ENCODE measurements at places on chromosomes 2 and 18.

DNA sequence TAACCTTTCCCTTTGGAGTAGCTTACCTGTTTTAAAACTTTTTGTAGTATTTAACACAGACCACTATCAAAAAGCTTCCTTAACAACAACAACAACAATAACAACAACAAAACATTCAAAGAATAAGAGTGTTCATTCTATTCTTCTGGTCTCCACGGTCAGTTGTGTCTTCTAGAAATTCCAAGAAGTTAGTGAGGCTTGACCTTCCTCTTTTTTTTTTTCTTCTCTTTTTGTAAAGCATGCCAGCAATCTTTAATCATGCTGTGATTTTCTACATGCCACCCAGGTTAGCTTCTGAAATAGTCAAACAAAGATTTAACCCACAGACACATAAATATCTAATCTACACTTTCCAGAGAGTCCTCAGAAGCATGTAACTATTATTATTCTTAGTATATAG lies 28.4 kb upstream of the KLHL14 start:
- no peak for DNase-seq

- DNase-seq = no peak
Measured at GRCh38 chr2:28975671-28976070, 5.4 kb upstream of the TOGARAM2 start.

- DNase-seq = no peak
Measured at GRCh38 chr2:156474401-156474800, 38.2 kb downstream of the GPD2 start.

DNA sequence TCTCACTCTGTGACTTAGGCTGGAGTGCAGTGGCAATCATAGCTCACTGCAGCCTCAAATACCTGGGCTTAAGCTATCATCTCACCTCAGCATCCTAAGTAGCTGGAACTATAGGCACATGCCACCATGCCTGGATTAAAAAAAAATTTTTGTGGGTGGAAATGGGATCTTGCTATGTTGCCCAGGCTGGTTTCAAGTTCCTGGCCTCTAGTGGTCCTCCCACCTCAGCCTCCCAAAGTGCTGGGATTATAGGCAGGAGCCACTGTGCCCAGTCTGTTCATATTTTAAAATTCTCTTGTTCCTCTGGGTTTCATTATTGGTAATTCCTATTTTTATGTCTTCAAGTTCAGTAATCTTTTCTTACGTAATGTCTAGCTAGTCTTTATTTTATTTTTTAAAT lies 25.5 kb upstream of the RAB31 start:
- no peak for DNase-seq

DNA sequence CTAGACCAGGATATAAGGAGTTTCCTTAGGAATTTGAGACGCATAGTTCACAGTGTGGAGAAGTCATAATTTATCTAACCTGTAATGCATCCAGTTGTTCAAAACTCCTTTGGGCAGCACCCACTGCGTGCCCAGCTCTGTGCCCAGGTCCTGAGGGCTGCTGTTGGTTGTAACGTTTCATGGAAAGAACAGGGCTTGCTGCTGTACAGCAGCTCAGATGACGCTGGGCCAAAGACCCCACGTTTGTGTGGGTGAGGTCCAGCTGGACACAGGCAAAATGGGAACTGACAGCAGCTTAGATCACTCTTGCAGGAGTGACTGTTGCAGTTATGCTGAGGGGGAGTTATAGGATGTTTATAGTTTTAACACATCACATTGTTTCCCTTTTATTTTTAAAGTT lies 30.0 kb upstream of the HS6ST1 start:
- DNase-seq = no peak

- DNase-seq = no peak
Measured at GRCh38 chr2:140585016-140585415, 1545.8 kb downstream of the LRP1B start.

DNA sequence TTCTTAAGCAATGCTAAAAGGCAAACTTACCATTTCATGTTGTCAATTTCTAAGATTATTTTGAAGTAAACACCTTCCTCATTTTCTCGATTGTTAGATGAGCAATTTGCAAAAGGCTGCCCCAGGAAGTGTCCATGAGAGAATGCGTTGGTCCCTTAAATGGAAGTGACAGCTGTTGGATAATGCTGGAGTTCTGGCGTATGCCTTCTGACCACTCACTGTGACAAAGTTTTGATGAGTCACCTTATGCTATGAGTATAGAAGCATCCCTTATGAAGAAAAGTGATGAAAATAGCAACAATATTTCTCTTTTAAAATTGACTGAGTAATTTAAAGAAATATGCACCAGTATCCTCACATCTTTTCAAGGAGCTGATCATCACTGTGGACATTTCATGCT lies 1497.5 kb downstream of the DPP10 start:
- no peak for DNase-seq

GRCh38 chr2:46305187-46305586 lies 8.0 kb downstream of the EPAS1 start:
- DNase-seq = no peak

- no peak for DNase-seq
Measured at GRCh38 chr18:69558052-69558451, 157.4 kb downstream of the DOK6 start.

GRCh38 chr2:198534756-198535155 lies 730.4 kb downstream of the PLCL1 start:
- no peak for DNase-seq
